ENCODE measurements at places on chromosomes 16 and 17. TPM values are rescaled to one million over a fixed set of nuclear protein-coding genes. Genes with fewer than 3 reads are reported as not detected.

- DNase-seq, result peak; percentile 91
Observed at GRCh38 chr17:7841915-7842379, 7.9 kb downstream of the KDM6B start.

Gene JPH3
- 0.76 TPM for polyA plus RNA-seq

GRCh38 chr17:81193470-81194224 is 27.6 kb upstream of the AATK start:
- peak; percentile 24 for DNase-seq

GRCh38 chr17:39617100-39617445 is 9.4 kb upstream of the NEUROD2 start:
- DNase-seq, result no peak

DNA sequence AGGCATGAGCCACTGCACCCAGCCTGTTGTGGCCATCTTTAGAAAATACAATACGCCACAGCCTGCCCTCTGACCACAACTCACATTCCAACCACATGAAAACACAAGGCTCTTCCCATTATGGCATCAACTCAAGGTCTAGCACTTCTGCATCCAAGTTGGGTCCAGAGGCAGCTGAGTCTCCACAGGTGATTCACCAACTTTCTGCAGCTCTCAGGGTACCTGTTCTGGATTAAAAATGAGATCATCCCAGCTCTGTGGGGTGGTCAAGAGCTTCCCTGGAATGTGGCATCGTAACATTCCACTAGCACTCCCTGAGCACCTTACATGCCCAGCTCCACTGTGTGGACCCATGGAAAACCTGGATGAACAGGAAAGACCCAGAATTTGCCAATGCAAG is 9.9 kb upstream of the GUCY2D start:
- DNase-seq, result no peak

- peak; percentile 45 for DNase-seq
Observed at GRCh38 chr16:65038100-65038499, 83.8 kb downstream of the CDH11 start.

GRCh38 chr17:71759422-71760060 is 361.3 kb upstream of the SOX9 start:
- DNase-seq, result no peak

- no peak for DNase-seq
Observed at GRCh38 chr17:73371836-73372235, 60.0 kb upstream of the CDC42EP4 start.

Gene ATP1B2
- polyA plus RNA-seq, result 20.5 TPM

Gene CHRNE
- polyA plus RNA-seq, result 1.2 TPM

- DNase-seq, result no peak
Observed at GRCh38 chr16:86044881-86045590, 146.1 kb downstream of the IRF8 start.

Gene DPEP2
- polyA plus RNA-seq, result 1.2 TPM

Gene AFMID
- 73.2 TPM for polyA plus RNA-seq

DNA sequence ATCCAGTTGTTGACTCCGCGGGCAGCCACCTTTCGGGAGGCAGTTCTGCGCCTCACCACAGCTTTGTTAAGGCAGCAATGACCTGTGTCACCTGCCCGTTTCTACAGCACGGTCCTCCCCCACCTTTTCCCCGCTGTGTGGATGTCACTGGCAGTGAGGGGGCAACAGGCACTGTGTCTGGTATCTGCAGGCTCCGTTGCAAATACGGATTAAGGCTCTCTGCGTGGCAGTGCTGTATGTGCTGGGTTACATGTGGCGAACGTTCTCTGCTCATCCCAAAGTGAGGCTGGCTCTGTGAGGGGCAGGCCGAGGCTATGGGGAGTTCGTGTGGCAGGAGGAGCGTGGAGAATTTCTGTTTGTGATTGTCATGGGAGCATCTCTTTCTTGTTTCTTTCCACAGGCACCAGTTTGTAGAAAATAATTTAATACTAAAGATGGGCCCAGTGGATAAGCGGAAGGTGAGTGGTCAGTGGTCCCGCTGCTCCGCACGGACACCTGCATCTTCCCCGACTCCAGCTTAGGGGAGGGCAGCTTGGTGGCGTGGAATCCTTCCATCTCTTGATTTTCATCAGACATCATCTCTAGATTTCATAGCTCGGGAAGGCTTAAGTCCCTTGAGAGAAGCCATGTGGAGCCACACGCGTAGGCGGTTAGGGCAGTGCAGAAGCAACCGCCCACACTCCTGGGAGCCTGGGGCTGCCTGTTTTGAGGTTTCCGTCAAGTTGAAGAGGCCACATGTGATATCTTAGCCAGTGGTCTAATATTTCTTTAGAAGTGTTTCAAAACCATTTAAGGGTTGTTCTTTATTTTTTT is 57.8 kb downstream of the PDPK1 start:
- DNase-seq, result no peak

- DNase-seq, result no peak
Observed at GRCh38 chr16:84979516-84979915, 31.8 kb downstream of the ZDHHC7 start.

Gene ZDHHC1
- polyA plus RNA-seq, result 11.5 TPM

Gene NPB
- 0.90 TPM for polyA plus RNA-seq

DNA sequence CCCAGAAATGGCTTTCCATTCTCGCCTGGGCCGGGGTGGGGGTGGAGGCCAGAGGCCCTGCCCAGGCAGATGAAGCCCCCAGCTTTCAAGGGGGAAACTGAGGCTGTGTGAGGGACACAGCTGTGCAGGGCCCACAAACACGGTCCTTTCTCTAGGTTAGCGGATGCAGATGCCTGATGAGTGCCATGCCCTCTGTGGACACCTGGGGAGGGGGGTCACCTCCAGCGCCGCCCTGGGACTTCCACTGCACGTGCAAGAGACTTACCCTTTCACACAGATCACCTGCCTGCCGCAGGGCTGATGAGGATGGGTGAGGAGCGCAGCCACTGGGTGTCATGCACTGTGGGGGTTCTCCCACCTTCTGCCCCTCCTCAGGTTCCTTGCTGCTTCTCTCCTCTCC is 2.6 kb upstream of the ANTKMT start:
- DNase-seq, result no peak

Gene ACSF3
- 30.5 TPM for polyA plus RNA-seq

GRCh38 chr17:2023256-2023655 is 1.9 kb downstream of the RTN4RL1 start:
- no peak for DNase-seq

- no peak for DNase-seq
Observed at GRCh38 chr17:42518755-42519545, 17.1 kb upstream of the NAGLU start.

DNA sequence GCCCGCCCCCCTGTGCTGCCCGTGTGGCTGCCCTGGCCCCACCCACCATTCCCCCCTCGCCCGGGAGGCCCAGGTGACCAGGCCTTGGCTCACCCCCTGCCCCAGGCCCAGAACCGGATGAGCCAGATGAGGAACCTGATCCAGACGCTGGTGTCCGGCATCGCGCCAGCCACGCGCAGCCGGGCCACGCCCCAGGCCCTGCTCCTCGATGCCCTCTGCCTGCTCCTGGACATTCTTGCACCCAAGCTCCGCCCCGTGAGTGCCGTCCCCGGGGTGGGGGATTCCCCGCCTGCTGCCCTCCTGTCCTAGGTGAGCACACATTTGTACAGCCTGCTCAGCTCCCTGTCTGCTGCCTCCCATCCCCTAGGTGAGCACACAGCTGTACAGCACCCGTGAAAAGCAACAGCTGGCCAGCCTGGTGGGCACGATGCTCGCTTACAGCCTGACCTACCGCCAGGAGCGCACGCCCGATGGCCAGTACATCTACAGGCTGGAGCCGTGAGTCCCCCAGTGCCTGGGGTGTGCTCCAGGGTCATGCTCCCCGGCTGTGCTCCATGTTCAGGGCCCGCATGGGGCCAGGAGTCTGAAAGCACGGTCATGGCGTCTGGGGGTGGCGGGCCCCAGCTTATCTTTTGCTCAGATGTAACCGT is 4.8 kb downstream of the GNG13 start:
- DNase-seq, result no peak

Gene CLUH
- 50.8 TPM for polyA plus RNA-seq

DNA sequence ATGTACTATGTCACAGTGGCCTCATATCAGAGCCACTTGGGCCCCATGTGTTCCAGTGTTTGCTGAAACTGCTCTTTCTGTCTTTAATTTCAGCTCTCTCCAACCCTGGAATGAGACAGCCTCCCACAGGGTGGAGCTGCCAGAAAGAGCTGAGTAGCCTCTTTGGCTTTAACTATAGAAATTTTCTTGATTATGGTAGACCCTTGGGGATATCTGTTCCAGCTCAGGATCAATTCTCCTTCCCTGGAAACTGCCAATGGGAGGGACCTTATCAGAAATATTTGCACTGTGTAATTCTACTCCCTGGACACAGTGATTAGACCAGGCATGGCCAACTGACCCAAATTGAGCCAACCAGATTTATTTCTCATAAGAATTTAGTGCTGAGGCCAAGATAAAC is 39.0 kb upstream of the KDM8 start:
- no peak for DNase-seq

DNA sequence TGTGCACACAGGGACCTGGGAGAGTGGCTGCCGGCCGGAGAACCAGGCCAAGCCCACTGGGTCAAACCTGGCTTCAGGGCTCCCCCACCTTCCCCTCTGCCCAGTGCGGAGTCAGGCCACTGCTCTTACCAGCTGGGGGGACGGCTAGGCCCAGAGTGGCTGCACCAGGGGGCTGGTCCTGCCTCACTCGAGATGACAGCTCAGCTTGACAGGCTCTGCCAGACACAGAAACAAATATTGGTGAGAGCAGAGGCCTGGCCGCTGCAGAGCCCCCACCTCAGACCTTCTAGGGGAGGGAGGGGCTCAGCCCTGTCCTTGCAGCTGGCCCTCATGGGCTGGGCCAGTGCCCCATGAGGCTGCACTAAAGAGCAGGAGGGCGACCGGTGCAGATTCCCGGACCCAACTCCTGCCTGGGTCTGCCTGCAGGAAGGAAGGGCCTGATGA is 4.5 kb downstream of the NUDT16L1 start:
- DNase-seq, result no peak

Gene PRR11
- polyA plus RNA-seq, result 27.9 TPM

GRCh38 chr16:78300469-78300868 is 201.0 kb downstream of the WWOX start:
- DNase-seq, result no peak

GRCh38 chr16:50741225-50741780 is 583 bp upstream of the CYLD start:
- DNase-seq, result no peak

GRCh38 chr17:78920528-78920927 is 4.7 kb downstream of the TIMP2 start:
- no peak for DNase-seq

DNA sequence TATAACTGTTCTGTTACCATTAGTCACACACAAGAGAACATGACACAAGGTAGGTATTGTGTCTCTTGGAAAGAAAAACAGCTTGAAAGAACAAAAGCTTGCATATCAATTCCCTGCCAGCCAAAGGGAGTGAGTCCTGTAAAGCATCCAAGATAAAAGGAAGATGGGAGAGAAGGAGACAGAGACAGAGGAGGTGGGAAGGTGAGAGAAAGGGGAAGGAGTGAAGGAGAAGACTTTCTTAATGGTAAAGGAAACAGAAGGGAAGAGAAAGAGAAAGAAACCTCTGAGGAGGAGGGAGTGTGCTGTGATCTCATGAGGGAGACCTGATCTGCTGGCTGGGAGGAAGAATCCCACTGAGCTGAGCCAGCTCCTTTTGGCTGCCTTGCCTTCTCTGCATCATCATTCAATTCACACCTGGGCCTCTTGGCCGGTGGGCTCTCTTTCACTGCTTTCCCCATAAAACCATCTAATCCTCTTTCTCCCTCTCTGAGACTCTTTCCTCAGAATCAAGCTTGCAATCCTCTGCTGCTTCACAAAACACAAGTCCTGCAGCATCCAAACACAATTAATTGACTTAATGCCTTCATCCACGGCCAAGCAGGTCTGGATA is 271.6 kb downstream of the ABCC12 start:
- no peak for DNase-seq

Gene KRTAP4-4
- polyA plus RNA-seq, result not detected

Gene LITAFD
- not detected for polyA plus RNA-seq

Gene MYCBPAP
- 3.0 TPM for polyA plus RNA-seq

DNA sequence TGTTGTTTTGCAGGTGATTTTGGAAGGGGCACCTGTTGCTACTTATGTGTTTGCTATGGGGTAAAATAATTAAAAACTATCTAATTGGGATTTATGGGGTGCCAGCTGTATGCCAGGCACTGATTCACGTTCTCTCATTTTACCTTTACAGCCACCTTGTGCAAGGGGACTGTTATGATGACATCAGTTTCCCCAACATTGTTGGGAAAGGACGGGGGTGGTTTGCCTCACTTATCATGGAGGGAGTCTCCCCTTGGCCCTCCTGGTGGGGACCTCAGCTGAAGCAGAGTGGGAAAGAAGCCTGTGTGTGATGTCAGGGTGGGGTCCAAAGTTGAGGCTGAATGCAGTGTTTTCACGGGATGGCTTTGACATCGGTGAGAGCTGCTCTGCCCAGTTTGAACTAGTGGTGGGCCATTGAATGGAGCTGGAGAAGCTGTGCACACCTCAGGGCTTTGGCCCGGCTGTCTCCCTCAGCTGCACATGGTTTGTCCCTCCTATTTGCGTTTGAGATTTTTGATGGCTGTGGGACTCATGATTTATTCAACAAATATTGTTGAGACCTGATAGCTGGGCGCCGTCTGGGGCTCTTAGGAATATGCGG is 36.1 kb downstream of the CMIP start:
- no peak for DNase-seq

GRCh38 chr16:391885-392335 is 5.1 kb upstream of the NME4 start:
- no peak for DNase-seq

- DNase-seq, result no peak
Observed at GRCh38 chr16:85898521-85899442, at the start of gene IRF8. IRF8 (plus strand) TSS chr16:85899162; CDS start chr16:85903016, 3,854 bp downstream.

Gene TNFRSF17
- polyA plus RNA-seq, result 0.18 TPM

DNA sequence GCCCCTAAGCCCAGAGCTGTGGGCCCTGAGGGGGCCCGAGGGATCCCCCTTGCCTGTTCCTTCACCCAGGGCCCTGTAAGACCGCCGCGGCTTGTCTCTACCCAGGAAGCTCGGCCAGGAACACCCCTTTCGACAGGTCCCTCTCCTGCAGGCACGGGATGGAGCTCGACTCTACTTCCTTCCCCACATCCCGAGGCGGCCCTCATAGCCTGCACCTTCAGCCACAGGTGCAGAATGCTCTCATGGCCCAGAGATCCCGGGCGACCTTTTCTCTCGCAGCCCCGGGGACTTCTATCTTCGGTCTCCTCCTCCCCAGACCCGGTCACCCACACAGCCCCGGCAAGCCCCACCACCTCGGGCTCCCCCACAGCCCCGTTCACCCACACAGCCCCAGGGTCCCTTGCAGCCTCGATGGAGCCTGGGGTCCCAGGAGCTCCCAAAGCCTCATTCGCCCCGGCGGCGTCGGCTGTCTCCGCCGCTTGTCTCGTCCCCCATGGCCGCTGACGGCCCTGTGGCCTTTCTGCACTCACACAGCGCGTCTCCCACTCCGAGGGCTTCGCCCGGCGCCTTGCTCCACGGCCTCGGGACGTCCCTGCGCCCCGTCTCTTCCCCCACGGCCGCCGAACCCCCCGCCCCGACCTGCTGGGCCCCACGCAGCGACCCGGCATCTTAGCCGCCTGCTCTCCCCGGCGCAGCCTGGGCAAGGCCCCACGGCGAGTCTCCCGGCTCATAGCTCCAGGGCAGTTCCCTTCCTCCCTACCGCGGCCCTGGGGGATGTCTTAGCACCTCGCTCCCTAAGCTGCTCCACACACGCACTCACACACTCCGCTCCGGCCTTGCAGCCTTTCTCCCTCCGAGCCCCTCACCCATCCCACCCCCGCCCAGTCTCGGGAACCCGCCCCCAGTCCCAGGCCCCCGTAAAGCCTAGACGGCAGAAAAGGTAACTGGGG is 650 bp downstream of the KIAA0753 start:
- no peak for DNase-seq

All from left kidney (tissue), 8 donors.